Stimulated activated CD8-positive, alpha-beta memory T cell treated with anti-CD3 and anti-CD28 coated beads, Interleukin-12 subunit alpha, Interleukin-12 subunit beta, amount 100 ng/mL, for 4 hours (primary cell): ENCODE measurements at places on chromosomes 11 and 22.
A peak's percentile ranks its signal among the peaks of the same experiment; 100 is the strongest.

GRCh38 chr22:33883961-33884808 lies 36.1 kb downstream of the LARGE1 start:
- DNase-seq: no peak

DNA sequence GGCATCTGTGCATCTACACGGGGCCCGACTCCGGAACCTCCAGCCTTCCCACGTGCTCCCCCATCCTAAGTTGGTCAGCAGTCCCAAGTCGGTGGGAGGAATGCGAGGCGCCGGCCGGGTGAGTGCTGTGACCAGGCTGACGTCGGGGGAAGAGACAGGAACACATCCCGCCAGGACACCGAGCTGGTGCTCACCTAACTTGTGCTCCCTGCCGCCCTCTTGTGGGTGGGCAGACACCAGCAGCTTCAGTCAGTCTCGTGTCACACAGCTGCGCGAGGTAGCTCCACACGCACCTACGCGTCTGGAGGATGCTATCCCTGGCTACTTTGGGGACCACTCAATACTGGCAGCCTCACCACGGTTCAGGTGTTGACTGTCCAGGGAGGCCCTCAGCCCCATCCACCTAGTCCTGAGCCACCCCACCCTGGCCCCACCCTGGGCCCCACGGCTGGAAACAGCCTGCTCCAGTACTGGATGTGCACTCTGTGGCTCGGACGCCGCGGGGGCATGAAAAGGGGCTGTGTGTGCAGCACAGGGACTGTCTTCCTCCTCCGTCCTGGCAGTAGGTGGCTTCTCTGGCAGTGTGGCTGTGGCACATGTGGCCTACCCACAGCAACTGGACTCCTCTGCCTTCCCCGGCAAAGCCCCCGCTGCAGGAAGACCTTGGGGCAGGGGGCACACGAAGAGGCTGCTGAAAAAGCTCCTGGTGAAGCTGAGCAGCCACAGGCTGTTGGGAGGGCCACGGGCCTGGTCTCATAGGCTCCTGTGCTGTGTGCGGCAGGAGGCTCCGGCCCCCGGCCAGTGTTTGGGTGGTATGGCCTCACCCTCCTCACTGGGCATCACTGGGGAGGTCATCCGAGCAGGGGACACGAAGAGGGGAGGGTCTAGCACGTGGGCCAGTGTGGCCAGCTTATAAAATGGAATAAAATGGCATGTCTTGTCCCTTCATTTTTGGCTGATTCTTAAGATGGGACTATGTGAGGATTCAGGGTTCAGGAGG lies 11.2 kb upstream of the BID start:
- peak; percentile 42 for DNase-seq

GRCh38 chr11:107337917-107338316 lies 119.7 kb downstream of the CWF19L2 start:
- DNase-seq: no peak

- DNase-seq: no peak
These were observed 380.7 kb downstream of the MN1 start for GRCh38 chr22:27420817-27421361.

- DNase-seq: no peak
These were observed 19.4 kb upstream of the PHOX2A start for GRCh38 chr11:72263361-72263760.
